ENCODE measurements at places on chromosomes 6 and 20.
A peak's percentile ranks its signal among the peaks of the same experiment; 100 is the strongest.

DNA sequence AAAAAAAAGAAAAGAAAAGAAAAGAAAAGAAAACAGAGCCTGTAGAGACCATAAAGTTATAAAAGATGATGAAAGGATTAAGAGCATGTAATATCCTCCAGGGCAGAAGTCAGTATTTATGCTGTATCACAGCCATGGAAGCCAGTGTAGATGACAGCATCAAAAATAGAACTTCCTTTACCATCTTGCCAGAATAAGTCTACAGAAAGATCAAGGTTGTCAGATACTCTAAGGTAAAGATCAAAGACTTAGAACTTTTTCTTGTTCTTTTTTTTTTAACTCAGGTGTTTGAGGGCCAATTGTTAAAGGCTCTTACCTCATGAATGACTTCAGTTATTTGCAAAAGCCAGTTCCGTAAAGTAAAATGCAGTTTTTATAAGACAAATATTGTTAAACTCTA is 54.6 kb downstream of the ARHGAP18 start:
- DNase-seq = no peak

GRCh38 chr20:47785854-47786764 is 828 bp upstream of the SULF2 start:
- DNase-seq = peak; percentile 85

DNA sequence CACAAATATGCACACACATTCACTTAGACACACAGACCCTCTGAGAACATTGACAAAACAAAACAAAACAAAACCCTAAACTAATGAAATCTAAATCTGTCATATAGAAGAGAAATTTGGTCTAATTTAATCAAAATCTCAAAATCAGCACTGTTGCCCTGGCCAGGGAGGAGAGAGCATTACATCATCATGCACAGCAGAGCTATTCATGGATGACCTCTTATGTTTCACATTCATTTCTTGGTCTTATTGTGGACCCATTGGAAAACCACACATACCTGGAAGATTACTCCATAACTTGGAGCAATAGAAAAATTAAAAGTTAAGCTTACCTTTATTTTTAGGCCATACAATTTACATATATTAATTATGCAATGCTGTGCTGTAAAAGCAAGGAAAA is 1223.6 kb upstream of the GJE1 start:
- DNase-seq = peak; percentile 69

GRCh38 chr6:49464691-49465090 is 1.5 kb downstream of the CENPQ start:
- DNase-seq = no peak

DNA sequence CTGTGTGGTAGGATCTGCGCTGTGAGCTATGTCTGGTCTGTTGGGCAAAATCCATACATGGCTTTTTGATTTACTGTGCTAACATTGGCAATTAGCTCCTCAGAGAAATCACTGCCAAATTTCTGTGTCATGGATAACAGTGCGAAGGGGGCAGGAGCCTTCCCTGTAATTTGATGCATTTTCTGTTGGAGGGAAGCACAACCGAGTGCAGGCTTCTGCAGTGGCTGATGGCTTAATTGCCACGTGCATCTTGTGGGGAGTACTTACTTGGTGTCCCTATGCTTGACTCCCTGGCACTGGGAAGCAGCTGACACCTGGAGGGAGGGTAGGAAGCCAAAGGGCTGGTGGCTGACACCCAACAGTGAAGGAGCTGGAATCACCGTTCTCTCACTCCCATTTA is 99.3 kb upstream of the PROKR2 start:
- no peak for DNase-seq

DNA sequence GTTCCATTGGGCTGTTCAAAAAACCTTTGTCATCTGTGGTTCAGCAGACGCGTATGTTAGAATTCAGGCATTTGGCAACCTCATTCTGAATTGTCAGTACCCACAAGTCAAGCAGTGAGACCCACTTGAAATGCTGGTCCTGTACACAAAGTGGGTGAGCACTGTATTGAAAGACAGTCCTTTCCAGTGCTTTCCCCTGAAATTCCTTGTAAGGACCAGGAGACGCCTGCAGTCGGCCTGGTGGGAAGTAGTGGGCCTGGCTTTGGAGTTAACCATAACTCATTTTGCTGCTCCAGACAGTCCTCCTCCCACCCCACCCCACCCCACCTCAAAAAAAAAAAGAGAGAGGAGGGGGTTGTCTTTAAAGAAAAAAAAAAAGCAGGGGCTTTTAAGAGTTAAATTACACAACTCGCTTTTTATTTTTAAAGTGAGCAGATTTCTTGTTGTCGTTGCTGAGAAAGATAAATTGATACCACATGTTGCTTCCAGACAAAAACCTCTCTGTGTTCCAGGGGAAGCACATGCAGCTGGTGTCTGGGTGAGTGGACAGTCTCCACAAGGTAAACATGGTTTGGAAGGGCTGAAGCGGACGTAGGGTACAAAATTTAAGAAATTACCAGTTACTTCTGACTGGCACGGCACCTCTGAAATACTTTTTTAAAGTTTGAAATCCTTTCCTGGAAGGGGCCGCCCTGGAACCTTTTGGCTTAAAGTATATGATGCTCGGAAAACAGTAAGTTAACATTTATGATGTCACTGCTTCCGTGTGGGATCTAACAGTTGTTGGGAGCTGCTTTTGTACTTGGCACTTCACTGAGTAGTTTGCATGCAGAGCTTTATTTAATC is 95.3 kb downstream of the FOXO3 start:
- peak; percentile 79 for DNase-seq

- no peak for DNase-seq
These were observed 37.0 kb upstream of the PREX1 start for GRCh38 chr20:48864738-48865318.

GRCh38 chr20:64142590-64142989 is 21.7 kb upstream of the MYT1 start:
- no peak for DNase-seq

- DNase-seq = no peak
These were observed 348.0 kb downstream of the HDGFL1 start for GRCh38 chr6:22917344-22917743.

DNA sequence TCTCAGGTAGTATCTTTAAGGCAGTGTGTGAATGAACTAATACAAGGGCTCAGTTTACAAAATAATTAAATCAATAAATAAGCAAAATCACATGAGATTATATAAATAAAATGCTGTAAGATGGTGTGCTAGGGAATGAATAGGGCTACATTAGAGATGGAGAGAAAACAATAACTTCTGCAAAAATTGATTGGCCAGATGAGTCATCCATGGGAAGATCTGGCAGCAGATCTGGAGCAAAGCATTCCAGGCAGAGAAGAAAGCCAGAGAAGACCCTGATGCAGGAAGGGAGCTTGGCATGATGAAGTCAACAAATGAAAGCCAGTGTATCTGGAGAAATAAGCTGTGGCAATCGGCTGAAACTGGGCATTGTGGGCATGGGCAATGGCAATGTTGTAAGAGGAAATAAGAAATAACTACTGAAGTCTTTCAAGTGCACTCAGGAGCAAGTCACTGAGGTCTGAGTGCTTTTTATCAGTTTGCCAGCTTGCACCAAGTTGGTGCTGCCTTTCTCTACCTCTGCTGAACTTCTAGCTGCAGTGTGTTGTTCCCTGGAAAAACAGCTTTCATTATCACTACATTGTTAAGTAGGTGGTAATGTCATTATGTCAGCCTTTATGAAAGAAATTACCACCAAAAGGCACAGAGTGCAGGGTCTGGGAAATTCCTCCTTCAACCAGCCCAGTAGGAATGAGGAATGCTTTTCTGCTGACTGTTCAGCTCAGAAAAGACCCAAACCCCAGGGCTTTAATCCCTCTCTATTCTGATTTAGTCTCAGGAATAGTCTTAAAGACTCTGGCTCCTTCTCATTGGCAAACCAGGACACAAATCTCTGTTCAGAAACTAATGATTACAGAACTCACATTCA is 231.6 kb downstream of the HTR1B start:
- peak; percentile 21 for DNase-seq

DNA sequence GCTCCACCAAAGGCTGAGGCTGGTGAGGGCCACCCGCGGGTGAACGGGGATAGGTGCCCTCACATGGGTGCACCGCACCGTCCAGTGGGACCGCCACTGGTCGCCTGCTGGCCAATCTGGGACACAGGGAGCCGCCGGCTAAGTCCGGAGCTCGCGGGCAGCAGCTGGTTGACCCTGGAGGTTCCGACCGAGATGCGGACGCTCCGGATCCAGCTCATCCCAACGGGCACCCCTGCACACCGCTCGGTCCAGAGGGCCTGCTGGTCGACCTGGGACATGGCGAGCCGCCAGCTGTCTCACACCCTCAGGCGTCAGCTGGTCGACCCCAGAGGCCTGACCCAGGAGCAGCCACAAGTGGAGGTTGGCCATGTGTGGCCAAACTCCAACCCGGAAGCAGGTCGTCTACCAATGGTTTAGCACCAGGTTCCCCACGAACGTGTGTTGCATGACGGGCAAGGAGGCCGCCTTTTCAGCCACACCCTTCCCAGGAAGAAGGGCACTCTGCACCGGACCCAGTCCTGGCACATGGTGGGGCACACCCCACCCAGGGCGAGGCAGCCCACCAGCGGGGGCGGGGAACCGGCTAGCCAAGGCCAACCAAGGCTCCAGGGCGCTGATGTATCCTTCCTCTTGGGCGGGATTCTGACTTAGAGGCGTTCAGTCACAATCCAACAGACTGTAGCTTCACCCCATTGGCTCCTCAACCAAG is 746.0 kb upstream of the DEFB115 start:
- DNase-seq = no peak

DNA sequence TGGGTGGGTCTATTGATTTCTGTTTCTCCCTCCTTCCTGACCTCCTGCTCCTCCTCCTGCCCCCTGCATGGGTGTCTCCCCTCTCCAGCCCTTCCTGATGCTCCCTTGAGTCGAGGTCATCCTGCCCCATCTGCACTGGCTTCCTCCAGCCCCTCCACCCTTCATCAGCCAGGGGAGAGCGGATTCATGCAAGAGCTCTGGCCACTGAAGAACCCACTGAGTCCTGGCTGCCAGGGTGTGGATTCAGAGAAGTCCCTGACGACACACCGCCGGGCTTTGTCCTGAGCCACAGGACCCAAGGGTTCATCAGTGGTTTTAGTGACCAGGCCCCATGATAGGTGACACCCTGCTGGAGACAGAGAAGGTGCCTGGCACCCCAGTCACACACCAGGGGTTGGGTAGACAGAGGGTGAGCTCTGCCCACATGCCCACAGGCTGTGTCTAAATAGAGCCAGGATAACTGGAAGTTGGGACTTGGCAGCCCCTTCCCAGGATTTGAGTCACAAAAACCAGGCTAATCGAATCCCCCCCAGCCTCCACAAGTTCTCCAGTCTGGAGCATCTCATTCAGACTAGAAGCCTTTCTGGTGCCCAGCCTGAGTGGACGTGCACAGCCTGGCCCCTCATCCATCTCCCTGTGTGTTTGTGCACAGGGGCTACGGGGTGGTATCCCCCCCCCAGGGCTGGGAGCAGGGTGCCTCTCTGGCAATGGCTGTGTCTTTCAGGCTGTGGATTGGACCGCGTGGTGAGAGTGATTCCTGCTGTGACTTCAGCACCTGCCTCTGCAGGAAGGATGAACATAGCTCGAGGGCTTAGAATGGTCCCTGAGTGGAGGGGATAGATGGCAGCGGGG is 1.2 kb downstream of the GFRA4 start:
- no peak for DNase-seq

- DNase-seq = peak; percentile 86
These were observed 203.6 kb upstream of the GMDS start for GRCh38 chr6:2448826-2449571.

DNA sequence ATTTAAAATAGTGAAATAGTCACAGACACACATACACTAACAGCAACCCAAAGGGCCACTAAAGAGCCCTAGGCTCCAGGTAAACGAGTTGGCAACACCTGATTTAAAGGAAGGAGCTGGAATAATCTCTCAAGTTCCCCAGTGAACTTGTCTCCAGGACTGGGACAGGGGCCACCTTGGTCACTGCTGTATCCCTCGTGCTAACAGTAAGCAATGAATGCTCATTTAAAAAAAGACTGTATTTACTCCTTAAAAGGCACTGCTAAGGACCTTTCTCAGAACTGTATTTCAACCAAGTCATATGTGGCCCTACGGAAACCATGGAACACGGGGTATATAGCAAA is 1.3 kb downstream of the DIDO1 start:
- DNase-seq = no peak

GRCh38 chr20:57329608-57330221 is at the start of gene SPO11:
TSS of gene SPO11 (plus strand) at chr20:57329803. CDS start at chr20:57329868, 65 bp downstream.
- no peak for DNase-seq

DNA sequence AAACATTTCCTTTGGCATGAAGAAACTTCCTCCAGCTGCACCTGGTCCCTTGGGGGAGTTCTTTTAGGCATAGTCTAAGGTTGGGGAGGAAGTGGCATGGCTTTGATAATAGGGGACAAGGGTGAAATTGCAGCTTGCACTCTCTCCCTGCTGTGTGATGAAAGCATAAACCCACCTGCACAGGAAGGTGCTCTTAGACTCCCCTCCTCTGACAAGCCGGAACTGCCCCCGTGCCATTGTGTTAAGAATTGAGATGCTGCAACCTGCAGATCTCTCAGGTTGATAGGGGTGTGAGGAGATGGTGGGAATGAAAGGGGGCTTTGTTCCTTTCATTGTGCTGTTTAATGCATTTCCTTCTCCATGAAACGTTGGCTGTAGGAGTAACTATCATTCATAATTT is 247.7 kb upstream of the RNF24 start:
- DNase-seq = no peak

- peak; percentile 28 for DNase-seq
These were observed 45.9 kb upstream of the MC3R start for GRCh38 chr20:56202493-56203077.

GRCh38 chr6:164928728-164929407 is 380.5 kb downstream of the C6orf118 start:
- no peak for DNase-seq

DNA sequence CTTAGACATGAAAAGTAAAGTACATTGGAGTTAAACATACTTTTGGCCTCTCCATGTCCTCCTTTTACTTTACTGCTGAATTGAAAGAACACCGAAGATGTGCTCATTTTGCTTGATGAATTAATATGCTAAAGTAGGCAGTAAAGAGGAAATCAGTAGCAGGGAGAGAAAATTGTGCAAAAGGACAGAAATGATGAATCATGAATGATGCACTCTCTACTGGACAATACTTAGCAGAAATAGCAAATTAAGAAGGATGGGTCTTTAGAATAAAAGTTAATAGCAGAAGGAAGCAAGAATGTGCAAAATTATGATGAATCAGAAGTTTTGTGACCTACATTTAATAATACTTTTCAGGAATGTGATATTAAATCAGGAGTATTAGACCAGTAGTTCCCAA is 8.4 kb upstream of the SPINT3 start:
- DNase-seq = no peak
